CD8-positive, alpha-beta T cell (primary cell): ENCODE measurements at places on chromosomes 3 and 15.

- no peak for DNase-seq
Measured at GRCh38 chr15:47383102-47383501, 334.2 kb upstream of the SEMA6D start.

- no peak for DNase-seq
Measured at GRCh38 chr3:62433396-62433795, 60.0 kb upstream of the FEZF2 start.

- DNase-seq, result peak; percentile 43
Measured at GRCh38 chr15:101121511-101122090, 130.2 kb downstream of the CHSY1 start.

DNA sequence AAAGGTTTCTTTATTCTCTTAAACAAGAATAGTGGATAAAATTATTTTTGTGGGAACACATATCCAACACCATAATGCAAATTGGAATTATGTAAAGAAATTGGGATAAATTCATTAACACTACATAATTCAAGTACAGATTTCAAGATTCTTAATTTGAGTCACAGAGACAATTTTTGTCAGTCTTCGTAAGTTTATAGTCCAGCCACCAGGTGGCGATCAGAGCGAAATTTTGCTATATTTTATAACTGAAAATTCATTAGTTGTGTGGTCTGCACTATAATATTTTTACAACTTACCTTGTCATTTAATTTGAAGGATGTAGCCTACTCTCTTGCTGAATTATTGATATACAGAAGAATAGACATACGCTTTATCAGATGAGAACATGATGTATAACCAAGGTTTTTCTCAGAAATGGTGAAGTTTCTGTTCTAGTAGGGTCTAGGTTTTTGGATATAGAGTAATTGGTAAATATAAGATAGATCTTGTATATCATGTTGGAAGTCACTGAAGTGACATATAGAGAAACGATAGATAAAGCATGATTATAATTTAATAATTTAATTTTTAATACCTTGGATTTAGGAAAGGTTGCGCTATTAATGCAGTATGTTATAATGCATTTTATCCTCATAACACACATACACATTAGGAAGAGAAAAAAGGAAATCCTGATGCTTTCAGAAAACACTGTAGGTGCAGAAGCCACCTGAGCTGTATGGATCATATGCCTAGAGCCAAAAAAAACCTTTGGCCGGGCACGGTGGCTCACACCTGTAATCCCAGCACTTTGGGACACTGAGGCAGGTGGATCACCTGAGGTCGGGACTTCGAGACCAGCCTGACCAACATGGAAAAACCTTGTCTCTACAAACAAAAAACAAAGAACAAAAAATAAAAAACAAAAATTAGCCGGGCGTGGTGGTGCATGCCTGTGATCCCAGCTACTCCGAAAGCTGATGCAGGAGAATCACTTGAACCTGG is 31.7 kb downstream of the PLSCR4 start:
- no peak for DNase-seq

DNA sequence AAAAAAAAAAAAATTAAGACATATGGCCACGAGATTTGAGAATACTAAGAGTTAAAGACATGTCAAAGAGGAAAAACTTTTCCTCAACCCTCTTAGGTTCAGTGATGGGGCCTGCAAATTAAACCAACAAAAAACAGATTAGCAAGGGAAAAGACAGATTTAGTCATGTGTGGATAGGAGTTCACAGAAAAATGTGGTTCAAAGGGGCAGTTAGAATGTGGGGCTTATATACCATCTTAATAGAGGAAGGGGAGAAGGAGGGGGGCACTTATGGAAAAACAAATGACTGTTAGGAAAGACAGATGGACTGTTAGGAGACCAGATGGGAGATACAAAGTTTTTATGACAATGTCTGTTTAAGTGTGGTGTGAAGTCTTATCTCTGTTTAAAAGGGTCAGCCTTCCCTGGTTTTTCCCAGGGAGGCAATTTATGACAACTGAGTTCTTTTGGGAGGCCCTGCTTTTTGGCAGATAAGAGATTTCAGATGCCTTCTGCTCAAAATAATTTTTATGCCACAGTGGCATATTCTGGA is 68.7 kb upstream of the FURIN start:
- no peak for DNase-seq

DNA sequence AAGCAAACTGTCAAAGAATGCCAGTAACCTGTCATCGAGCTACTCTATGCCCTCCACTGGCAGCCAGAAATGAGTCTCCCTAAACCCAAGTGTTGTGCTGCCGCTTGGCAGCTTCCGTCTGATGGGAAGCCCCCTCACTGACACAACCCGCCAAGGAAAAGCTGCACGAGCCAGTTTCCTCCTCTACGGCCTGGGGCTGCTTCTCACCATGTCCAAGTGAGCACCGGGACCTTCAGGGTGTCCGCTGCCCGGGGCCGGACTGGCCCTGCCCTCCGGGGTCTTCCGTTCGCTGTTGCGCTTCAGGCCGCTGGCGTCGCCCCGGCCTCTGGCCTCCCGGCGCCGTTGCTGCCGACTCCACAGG is 490 bp downstream of the TOMM70 start:
- peak; percentile 11 for DNase-seq

DNA sequence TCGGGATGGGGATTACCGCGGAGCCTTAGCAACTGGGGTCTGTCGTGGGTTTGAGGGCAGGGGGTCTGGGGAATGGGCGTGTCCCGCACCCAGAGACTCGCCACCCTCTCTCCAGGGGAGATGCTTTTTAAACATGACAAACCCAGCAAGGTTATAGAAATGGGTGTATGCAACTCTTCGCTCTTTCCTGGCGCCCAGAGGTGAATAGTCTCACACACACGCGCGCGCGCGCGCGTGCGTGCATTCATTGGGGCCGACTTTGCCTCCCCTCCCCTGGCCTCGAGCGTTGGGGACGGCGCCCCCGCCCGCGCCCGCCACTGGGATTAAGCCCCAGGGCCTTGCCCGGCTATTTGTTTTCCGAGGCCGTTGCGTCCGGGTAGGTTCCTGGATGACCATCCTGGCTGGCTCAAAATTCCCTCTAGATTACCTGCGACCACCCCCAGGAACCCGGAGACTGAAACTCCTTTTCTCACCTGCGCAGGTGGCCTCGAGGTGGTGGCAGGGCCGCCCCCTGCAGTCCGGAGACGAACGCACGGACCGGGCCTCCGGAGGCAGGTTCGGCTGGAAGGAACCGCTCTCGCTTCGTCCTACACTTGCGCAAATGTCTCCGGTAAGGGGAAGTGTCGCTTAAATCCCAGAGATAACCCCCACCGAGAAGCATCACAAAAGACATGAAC is 777 bp downstream of the GPR160 start:
- DNase-seq, result peak; percentile 65

DNA sequence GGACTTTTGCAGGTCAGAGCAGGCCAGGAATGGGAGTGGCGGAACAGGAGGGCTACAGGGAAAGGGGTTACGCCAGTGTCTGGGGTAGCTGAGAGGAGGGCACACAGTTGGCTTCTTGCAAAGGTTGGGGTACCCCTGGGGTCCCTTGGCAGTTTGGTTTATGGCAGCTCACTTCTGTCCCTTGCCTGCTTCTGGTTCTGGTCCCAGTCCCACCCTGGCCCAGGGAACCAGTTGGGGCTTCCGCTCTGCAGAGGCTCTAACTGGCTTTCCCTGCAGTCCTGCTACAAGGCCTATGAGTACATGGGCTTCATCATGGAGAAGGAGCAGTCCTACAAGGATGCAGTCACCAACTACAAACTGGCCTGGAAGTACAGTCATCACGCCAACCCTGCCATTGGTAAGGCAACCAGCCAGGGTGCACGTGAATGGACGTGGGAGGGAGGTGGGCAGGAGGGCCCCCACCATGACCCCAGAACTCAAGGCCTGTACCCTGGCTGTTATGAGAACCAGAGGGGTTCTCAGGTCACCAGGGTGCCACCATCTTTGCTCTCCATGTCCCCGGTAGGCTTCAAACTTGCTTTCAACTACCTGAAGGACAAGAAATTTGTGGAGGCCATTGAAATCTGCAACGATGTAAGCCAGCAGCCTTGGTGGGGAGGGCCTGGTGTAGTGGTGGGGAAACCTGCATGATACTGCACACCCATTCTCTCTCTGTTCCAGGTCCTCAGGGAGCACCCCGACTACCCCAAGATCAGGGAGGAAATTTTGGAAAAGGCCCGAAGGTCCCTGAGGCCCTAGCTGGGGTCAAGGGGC is 15.2 kb downstream of the CSRNP1 start:
- DNase-seq, result no peak

DNA sequence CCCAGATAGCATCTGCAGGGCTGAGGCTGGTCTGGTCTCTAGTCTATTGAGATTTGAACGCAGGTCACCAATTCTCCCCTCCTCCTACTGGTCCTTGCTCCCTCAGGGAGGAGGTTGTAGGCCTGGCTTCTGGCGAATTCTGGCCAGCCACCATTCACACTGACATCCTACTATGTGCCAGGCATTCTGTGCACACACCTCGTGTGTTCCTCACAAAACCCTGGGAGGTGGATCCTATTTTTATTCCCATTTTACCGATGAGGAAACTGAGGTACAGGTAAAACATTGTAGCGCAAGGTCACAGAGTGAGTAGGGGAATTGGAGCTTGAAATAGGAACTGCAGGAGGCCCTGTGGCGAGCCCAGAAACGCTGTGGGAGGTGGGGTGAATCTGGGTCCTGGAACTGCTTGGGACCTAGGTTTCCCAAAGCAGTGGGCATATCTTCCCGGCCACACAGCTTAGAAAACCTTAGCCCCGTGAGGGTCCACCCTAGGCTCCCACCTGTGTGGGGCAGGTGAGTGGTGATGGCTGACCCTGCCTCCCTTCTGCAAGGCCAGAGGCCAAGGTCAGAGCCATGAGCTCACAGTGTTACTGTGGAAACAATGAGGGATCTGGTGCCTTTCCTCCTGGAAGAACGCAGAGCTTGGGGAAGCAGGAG is 4.8 kb upstream of the ATP2B2 start:
- DNase-seq, result no peak

DNA sequence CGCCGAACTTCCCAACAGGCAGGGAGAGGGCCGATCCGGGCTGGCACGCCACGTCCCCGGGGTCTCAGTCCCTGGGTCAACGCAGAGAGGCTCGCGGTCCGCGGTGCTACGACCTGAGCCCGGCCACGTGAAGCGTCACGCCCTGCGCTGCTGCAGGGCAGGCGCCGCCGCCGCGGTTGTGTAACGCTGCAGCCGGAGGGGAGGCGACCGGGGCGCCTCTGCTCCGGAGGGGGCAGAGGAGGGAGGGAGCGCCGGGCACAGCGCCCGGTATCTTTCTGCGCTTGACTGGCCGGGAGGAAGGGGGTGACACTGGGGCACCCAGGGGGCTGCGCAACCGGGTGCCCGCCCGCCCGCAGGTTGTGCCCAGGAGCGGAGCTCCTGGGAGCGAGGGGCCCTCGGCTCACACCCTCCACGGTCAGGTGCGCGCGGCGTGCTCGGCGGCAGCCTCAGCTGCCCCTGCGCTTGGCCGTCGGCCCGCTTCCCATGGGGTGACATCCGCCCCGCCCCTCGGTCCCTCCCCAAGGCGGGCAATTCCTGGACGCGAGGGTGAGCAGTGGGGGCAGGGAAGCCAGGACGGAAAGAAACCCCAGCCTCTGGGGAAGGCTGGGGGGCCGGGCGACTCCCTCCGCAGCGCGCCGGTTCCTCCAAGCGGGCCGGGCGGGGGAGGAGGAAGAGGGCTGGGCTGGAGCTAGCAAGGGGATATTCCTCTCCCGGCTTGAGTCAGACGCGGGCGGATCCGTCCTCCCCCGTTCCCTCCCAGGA is 852 bp upstream of the BHLHE40 start:
- DNase-seq, result peak; percentile 61

GRCh38 chr15:22956257-22956977 is 23.8 kb downstream of the CYFIP1 start:
- no peak for DNase-seq

DNA sequence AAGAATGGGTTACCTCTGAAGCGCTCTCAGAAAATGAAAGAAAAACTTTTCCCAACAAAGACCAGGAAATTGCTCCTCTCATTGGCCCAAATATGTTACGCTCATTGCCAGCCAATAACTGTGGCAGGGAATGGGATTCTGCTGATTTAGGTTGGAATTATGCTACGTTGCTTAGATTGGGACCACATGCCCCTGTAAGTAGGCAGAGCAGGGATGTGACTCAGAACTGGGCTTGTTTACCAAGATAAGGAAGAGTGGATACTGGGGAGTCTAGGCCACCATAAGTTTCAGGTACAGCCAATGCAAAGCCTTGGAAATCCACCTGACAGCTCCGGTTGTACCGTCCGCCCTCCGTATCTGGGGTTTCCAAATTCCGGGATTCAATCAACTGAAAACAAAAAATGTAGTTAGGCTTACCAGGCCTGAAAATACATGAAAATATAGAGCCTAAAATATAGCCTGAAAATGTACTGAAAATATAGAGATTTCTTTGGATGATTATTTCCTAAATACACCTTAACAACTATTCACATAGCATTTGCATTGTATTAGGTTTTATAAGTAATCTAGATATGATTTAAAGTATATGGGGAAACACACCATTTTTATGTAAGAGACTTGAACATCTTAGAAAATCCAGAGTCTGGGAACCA is 1.5 kb upstream of the TCF12 start:
- no peak for DNase-seq

- DNase-seq, result no peak
Measured at GRCh38 chr15:63870487-63871209, 36.9 kb upstream of the HERC1 start.

DNA sequence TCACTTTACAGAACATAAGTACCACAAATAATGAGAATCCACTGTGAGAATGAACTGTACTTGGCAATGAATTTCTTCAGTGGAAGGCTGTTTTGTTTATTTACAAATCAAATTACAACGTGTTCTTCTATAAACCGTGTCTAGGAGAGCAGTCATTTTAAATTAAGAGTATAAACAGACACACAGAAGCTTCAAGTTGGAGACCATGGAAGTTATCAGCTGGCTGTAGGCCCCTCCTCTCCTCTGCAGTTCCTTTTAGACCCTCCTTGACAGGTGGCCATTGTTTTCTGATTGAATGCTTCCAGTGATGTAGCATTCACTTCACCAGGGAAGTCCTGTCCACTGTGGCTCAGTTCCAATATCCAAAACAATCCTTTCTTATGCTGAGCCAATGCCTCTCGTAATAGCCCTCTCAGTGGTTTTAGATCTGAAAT is 7.3 kb upstream of the MAPK6 start:
- no peak for DNase-seq

DNA sequence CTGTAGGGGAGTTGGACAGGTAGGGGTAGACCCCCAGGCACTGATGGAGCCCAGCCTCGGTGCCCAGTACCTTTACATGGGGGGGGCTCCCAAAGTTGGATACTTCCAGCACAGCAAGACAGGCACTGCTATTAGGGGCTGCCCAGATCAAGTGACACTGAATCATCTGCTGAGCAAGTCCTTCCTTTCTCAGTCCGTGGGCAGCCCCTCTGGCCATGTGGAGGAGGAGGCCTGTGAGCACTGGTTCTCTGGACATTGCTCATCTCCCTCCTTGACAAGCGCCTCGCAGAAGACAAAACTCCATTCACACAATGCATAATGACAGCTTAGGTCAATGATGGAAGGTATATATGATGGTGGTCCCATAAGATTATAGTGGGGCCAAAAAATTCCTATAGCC is 35.7 kb downstream of the EEFSEC start:
- no peak for DNase-seq

DNA sequence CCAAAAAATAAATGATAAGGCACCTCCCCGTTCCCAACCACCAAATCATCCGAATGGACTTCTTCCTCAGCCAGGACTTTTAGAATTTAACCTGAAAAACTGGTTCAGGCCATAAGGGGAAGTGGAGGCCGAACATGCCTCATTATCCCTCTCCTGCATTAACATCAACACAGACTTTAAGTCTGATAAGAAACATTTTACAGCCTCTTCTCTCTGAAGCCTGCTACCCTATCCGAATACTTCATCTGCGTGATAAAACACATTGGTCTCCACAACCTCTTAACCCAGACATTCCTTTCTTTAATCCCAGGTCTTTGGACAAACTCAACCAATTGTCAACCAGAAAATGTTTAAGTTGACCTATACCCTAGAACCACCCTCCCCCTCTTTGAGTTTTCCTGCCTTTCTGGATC is 850 bp upstream of the SLC41A3 start:
- no peak for DNase-seq
